Fibroblast of villous mesenchyme (primary cell): ENCODE measurements at places on chromosomes 12 and 14. TPM values are rescaled to one million over a fixed set of nuclear protein-coding genes. Genes with fewer than 3 reads are reported as not detected.

The HRK gene
- under 0.01 TPM in 1 of 2 replicates, not detected in the other for total RNA-seq

The TDRD9 gene
- 0.32 and 0.86 TPM in 2 replicates for total RNA-seq

The LALBA gene
- not detected in 2 replicates for total RNA-seq

The INHBC gene
- total RNA-seq: under 0.01 TPM in 1 of 2 replicates, not detected in the other

The GAPDH gene
- 6,118 and 7,175 TPM in 2 replicates for total RNA-seq

The ACYP1 gene
- 2.9 and 11.2 TPM in 2 replicates for total RNA-seq

The DEPDC4 gene
- 0.64 and 1.7 TPM in 2 replicates for total RNA-seq

The MMP14 gene
- 188 and 327 TPM in 2 replicates for total RNA-seq

The RNASE7 gene
- not detected in 2 replicates for total RNA-seq
